ENCODE measurements at places on chromosomes 13 and 19. TPM values are rescaled to one million over a fixed set of nuclear protein-coding genes. Genes with fewer than 3 reads are reported as not detected.

Gene MEDAG
- 20.0 TPM for total RNA-seq

Gene ZNF606
- 16.8 TPM for total RNA-seq

Gene ATP1A3
- not detected for total RNA-seq

Gene CAMSAP3
- total RNA-seq: not detected

Gene CDKN2D
- total RNA-seq: 6.1 TPM

Gene ZNF776
- 11.9 TPM for total RNA-seq

Gene ATP5F1D
- 12.1 TPM for total RNA-seq

Gene RRAS
- 43.2 TPM for total RNA-seq

Gene HSPBP1
- total RNA-seq: 31.9 TPM

Gene TEX26
- under 0.01 TPM for total RNA-seq

Gene XPO4
- 20.3 TPM for total RNA-seq

Gene ANKLE1
- 0.86 TPM for total RNA-seq

Gene TMEM91
- total RNA-seq: 2.6 TPM

Gene CYP2S1
- total RNA-seq: 1.7 TPM

Gene FPR2
- not detected for total RNA-seq

Gene PSG4
- 121 TPM for total RNA-seq

Gene CPAMD8
- 0.64 TPM for total RNA-seq

Gene CNFN
- total RNA-seq: 0.32 TPM

Gene PRSS57
- total RNA-seq: not detected

Gene TEKTIP1
- not detected for total RNA-seq

Gene LMTK3
- 0.32 TPM for total RNA-seq

Gene CFAP97D2
- total RNA-seq: not detected

Gene IGFL2
- total RNA-seq: not detected

Gene ZNF675
- 10.4 TPM for total RNA-seq

Gene TNNT1
- under 0.01 TPM for total RNA-seq

Gene PIH1D1
- 107 TPM for total RNA-seq

Gene TYROBP
- not detected for total RNA-seq

Data from fibroblast of villous mesenchyme (primary cell).